ENCODE measurements at places on chromosomes 13 and 19.

GRCh38 chr19:48815870-48816501 lies 5.2 kb upstream of the BCAT2 start:
- DNase-seq, result no peak

- no peak for DNase-seq
Measured at GRCh38 chr19:7742575-7742974, 4.8 kb downstream of the CD209 start.

- no peak for DNase-seq
Measured at GRCh38 chr19:54329476-54330165, 9.3 kb downstream of the LILRA4 start.

DNA sequence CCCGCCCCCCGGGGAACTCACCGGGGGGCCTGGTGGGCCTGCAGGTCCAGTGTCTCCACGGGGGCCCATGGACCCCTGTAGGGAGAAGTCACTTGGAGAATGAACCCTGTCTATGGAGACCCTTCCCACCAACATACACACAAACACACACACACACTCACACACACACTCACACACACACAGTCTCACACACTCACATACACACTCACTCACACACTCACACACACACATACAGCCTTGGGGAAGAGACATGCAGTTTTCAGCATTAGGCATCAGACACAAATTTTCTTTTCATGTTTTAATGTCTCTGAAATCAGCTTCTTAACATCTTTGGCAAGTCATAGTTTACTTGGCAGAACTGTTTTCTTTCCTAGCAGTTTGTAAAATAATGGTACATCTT lies 31.0 kb upstream of the OLFM2 start:
- DNase-seq, result no peak

- no peak for DNase-seq
Measured at GRCh38 chr13:87147076-87147475, 524.1 kb upstream of the SLITRK5 start.

Data from activated T-helper 1 cell treated with anti-CD3 and anti-CD28 coated beads, Interleukin-2, amount 50 U/mL, for 16 hours (primary cell).